ENCODE measurements at places on chromosomes 2 and 18.

- DNase-seq: no peak
Observed at GRCh38 chr2:2524348-2524941, 193.4 kb upstream of the MYT1L start.

DNA sequence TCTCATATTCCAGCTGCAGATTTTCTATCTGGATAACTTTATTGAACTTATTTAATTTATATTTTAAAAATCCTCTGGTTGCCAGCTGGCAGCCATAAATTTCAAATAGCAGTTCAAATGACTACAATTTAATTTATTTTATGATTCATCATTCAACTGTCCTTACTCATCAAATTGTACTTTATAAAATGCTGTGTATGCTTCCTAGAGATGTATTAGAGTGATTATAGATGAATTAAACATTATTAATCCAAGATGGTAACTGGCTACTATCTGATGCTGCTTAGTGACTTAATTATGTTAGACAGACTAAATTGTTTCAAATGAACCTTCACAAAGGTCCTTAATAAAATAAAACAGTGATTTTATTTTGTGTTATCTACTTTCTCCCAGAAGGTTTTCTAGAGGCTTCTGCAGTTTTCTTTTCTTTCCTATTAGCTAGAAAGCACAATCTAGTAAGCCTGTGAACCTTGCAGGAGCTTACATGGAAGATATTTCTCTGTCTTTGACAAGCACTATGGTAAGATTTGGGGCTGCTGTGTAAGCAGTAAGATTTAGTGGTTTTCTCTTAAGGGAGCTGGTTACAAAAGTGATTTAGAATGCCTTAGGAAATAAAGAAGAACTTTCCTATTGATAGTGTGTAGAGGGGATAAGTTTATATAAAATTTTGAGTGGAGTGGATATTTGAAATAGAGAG is 322.3 kb downstream of the FSIP2 start:
- no peak for DNase-seq

DNA sequence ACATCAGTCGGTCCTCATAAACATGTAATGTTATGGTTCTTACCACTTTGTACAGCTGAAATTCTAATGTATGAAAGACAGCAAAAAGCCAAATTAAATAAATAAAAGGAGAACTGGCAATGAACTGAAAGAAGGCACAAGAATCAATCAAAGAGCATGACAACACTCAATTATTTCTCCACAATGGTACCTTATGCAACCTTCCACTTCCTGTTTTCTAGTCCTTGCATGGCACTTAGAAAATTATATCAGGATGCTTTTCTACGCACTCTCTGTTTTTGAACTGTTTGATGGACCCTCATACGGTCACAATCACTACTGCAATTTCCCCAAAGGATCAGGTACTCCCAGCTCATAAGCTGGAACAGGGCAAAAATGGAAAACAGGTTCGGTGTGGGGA is 81.6 kb downstream of the EPB41L3 start:
- DNase-seq: no peak

DNA sequence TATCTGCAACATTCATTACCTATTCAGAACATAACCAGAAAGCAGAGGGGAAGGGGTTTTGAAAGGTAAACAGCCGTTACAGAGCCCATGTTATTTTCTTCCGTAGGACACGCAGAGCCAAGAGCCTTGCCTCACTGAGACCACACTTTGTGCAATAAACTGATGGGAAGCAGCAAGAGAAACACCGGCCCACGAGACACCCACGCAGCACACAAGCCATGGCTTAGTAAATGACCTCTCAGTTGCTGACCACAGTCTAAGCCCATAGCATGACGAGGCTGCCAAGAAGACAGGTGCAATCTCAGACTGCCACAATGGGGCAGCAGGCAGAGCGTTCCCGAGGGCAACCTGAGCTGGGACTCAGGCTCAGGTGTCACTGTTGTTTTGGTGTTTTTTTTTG is 59.6 kb downstream of the CABYR start:
- no peak for DNase-seq

DNA sequence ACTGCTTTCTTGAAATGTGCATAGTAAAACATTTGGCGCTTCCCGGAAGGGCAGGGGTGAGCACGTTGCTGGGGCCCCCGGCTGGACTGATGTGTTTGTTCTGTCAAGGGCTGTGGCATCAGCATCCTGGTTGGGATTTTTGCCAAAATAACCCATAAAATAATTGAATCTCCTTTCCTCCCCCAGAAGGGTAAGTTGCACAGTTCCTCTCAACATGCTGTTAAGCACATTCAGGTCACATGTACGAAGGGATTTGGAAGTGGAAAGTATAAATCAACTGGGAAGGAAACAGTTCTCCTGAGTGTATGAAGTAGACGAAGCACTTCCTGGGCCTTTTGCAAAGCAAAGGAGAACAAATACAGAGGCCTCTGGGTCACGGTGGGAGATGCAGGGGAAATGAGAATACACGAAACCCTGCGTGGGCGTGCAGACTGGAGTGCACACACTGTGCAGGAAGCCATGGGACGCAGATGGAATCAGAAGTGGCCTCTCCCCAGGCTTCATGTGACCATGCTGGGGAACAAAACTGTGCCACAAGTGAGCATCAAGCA is 183.9 kb downstream of the LPIN1 start:
- DNase-seq: no peak

- no peak for DNase-seq
Observed at GRCh38 chr2:239394346-239394945, 6.4 kb downstream of the HDAC4 start.

DNA sequence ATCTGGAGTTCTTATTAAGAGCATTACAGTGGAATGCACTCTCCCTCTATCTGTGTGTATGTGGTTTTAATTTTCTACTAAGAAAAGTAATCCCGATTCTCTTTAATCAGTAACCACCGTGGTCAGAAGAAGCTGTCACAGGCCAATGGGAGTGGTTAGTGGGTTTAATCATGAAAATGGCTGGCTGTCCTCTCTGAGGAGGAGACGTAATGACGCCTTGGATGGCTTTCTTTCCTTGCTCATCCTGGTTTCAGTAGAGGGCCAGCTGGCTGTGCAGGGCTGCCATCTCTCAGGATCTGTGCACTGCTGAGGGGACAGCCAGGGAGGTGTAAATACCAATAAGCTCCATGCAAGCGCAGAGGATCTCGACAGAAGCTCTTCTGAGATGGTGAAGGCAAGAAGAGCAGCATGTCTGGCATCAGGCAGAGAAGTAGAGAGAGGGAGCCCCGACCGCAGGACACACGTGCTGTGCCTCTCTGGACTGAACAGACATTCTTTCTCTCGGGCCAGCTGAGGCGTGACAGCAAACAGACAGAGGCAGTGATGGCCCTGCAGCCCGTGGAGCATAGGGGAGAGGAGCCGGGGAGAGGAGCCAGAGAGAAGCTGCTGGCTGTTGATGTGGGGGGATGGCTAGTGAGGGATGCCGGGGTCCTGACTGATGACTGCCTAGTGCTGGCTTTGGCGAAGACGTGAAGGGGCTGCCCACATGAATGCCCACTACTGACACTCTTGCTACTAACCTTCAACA is 65.1 kb upstream of the DAPL1 start:
- DNase-seq: no peak

DNA sequence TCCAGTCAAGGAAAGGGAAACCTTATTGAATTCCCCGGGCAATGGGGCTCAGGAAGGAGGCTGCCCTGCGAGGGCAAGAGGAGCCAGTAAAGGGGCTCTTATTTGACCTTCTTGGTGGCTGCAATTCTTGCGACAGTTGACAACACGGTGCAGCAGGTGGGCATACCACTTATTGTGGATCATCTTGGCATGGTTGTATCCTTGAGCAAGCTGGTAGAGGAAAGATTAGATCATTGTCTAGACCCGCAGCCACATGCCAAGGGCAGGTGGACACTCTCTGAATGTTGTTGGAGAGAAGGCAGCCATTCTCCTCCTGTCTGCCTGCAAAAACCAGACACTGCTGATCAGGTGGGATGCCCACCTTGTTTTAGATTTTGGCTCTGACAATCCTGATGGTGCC is 170.2 kb upstream of the CHST9 start:
- no peak for DNase-seq

DNA sequence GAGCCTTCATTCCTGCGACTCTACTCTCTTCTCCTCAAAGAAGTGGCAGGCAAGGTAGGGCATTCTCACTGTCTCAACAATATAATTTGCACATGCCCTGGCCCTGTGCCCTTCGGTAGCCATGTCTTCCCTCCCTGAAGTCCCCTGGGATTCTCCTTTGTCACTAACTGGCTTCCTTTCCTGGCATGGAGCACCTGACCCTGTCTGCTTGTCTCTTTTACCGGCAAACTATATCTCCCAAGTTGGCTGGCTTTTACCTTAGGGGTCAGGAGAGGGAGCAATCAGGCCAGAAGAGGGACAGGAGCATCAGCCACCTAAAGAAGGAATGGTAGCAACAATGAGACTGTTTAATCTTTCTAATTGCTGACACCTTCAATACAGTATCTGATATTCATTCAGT is 51.9 kb upstream of the RMDN2 start:
- no peak for DNase-seq

GRCh38 chr2:46983065-46983801 is 67.6 kb upstream of the MCFD2 start:
- DNase-seq: no peak

DNA sequence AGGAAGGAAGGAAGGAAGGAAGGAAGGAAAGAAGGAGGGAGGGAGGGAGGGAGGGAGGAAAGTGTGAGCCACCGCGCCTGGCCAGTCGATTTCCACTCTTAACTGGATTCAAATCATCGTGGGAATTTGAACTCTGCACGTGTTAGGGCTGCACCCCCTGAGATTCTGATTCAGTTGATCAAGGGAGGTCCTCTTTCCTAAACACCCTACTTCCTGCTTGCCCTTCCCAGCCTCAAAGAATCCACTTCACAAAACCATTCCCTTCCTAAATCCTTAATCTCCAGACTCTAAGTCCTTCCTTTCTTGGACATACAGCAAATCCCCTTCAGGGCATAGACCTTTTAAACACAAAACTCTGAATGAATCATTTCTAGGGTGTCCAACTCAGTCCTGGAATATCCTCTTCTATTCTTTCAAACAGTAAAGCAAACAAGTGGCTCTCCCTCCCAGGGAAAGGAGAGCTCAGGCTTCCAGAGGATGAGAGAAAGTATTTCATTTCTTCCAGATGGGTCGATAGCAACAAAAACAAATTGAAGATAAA is 68.2 kb upstream of the MBOAT2 start:
- no peak for DNase-seq

DNA sequence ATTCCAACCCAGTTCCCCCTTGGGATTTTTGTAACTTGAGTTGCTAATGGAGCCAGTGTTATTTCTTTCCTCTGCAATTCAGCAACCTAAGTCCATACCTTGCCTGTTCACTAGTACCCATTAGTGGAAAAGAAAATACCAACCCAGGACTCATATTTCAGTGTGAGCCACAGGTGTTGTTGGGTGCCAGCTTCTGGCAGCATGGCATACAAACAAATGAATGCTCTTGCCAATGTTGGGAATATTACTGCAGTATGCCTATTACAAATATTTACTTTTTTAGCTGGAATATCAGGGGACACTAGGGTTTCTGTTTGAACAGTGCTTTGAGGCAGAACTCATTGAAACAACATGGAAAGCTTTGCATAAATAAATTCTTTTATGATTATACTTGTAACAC is 130.2 kb downstream of the NCKAP5 start:
- no peak for DNase-seq

DNA sequence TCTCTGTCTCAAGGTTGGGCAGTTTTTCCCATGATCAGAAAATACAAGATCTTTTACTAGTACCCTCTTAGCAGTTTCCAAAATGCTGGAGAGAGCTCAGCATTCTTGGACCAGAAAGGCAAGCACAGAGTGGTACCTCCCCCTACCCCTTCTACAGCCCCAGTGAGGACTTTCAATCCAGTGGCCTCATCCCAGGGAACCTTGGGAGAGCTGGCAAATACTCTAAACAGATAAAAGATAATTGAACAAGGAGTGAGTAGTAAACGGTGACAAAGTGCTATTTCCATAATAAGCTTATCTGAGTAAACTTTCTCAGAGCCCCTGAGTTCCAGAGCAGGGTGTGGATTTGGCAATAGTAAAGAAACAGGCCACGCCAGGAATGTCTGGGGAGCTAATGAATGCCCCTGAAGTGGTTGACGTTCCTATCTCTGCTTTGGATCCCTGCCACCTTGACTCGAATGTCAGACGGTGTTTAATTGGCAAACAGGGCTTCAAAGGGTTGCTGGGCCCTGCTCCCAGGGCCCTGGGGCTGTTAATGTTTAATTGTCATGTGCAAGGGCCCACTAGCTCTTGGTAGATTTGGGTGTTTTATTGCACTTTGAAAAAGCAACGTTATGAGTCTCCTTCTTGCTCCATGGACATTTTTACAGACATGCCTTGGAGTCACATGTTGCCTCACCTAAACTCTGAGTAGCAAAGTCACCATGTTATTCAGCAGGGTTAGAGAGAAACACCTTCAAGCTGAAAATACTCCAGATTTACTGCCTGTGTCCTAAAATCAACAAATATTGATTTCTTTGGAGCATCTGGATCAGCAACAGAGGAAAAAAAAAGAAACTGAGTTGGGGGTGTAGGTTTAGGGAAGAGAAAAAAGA is 239.9 kb downstream of the CYRIA start:
- DNase-seq: no peak

DNA sequence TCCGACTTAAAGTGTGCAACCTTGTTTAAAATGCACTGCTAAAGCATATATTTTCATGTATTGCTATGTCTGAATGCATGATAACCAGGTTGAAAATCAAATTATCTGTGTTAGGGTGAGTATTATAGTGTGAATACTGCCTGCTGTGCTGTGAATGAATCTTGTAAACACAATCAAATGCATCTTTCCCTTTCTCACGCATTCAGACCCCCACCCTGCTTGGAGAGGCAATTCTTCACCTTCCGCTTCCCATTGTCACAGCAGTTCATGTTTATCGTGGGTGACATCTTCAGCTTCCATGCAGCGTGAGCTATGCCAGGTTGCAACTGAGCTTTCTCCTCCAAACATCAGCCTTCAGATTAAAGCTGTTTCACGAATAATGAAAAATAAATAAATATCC is 418.0 kb downstream of the MEIS1 start:
- DNase-seq: no peak

- DNase-seq: no peak
Observed at GRCh38 chr2:207394203-207394781, 135.5 kb upstream of the CREB1 start.

- DNase-seq: no peak
Observed at GRCh38 chr18:28736223-28736622, 559.3 kb upstream of the CDH2 start.

GRCh38 chr18:25005541-25006403 is 346.2 kb downstream of the ZNF521 start:
- no peak for DNase-seq

GRCh38 chr2:130849896-130850787 is 13.4 kb downstream of the ARHGEF4 start:
- DNase-seq: no peak

GRCh38 chr2:46951290-46952064 is 35.9 kb upstream of the MCFD2 start:
- no peak for DNase-seq

- no peak for DNase-seq
Observed at GRCh38 chr2:188415754-188416083, 124.0 kb downstream of the GULP1 start.

DNA sequence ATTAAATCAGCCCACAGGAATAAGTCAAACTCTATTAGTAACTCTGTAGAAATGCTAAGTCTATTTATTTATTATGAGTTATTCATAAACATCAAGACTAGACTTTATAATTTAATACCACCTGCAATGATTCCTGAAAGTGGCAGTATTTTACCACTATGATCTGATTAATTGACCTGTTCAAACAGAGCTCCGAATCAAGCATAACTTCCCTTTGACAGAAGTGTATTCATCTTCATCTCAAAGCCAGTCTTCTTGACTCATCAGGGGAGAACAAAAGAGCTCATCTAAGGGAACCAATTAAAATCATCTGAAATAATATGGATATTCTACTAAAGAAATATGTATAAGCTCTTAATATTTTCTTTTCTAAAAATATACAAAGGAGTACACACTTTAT is 122.3 kb downstream of the MBD2 start:
- no peak for DNase-seq
